OCI-LY7 (cell line): ENCODE measurements at places on chromosomes 4 and X.

- no peak for DNase-seq
These were observed at the start of gene NOX1 for GRCh38 chrX:100874325-100874724. TSS of gene NOX1 (minus strand) at chrX:100874359. CDS start at chrX:100874139, 220 bp downstream.

- no peak for DNase-seq
These were observed 114.5 kb downstream of the ZAR1 start for GRCh38 chr4:48604527-48604926.

DNA sequence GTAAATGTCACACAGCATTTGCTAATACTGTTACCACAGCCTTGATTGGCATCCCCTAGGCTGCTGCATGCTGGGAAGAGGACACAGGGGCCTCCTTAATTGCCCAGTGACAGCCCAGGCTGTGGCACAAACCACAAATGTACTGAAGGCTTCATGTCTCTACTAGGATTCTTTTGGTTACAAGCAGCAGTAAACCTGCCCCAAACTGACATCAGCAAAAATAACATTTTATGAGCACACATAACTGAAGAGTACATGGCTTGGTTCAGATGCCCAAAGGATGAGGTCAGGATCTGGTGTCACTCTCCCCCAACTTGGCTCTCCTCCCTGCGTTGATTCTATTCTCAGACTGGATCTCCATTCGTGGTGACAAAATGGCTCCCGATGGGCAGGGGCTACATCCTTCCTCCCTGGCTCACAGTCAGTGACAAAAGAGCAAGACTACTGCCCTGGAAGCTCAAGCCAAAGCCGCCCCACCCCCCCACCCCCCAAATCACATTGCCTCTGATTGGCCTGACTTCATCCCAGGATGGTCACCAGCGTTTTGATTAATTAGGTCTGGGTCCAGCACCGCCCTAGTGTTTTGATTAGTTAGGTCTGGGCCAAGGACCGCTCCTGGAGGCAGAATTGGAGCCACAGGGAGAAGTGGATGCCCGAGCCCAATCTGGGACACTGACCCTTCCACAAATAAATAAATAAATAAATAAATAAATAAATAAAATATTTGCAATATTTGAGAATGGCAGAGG is 180.5 kb upstream of the RBPJ start:
- DNase-seq: no peak

- DNase-seq: no peak
These were observed 41.8 kb upstream of the AP1AR start for GRCh38 chr4:112189754-112190153.

- DNase-seq: no peak
These were observed 510.4 kb downstream of the MID1IP1 start for GRCh38 chrX:39311646-39312045.
